ENCODE measurements at places on chromosomes 6 and 20.

DNA sequence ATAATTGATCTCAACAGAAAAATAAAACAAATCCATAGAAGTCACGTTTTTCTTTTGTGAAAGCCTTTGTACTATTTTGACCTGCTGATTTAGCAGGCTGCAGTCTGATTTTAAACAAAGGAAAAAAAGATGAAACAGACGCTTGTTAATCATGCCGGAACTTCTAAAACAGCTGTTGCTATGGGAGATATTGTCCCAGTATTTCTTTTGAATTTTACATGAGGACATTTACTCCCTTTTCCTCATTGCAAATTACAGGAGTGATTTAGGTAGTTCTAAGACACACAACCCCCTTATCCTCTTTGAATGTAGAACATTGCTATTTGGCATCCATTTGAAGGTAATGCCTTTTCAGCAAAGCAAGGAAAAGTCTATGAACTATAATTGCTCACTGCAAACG is 416.1 kb downstream of the BCKDHB start:
- no peak for DNase-seq

DNA sequence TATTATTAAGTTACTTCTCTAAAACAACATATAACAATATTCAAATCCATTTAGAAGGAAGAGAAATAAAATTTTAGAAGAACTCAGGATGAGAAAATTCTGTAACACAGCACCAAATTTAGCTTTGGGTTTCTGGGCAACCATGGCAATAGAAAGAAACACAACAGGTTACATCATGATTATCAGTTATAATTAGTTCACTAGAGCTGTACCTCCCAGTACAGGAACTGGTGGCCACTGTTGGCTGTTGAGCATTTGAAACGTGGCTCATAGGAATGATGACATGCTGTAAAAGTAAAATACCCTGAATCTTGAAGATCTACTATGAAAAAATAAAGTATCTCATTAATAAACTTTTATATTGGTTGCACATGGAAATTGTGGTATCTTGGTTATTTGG is 23.7 kb upstream of the MAP3K4 start:
- DNase-seq = no peak

GRCh38 chr6:147855803-147856482 is 347.5 kb downstream of the SAMD5 start:
- DNase-seq = no peak

DNA sequence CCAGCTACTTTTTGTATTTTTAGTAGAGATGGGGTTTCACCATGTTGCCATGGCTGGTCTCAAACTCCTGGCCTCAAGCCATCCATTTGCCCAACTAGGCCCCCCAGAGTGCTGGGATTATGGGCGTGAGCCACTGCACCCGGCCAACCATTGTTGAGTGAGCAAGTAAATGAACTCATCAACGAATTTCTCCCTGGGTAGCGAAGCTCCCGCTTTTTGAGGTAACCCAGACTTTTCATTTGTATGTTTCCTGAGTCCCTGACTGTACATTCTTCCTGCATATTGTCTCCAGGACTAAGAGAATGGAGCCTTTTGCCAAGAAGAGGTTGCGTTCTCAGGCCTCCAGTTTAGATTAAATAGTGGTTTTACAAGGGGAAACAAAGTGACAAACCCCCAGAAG is 36.4 kb downstream of the RIPOR3 start:
- DNase-seq = no peak

GRCh38 chr6:131041814-131042213 is 21.2 kb downstream of the EPB41L2 start:
- DNase-seq = no peak
